ELR (cell line): ENCODE measurements at places on chromosomes 7 and 10.

- peak; percentile 84 for DNase-seq
Measured at GRCh38 chr7:45923290-45923689, 2.2 kb upstream of the IGFBP3 start.

GRCh38 chr10:12448729-12449391, 99.5 kb downstream of the CAMK1D start:
- peak; percentile 86 for DNase-seq

- peak; percentile 16 for DNase-seq
Measured at GRCh38 chr7:21426286-21427181, 1.3 kb upstream of the SP4 start.

- no peak for DNase-seq
Measured at GRCh38 chr7:108291791-108292440, 161.8 kb upstream of the LAMB4 start.

GRCh38 chr10:110759523-110759922, 112.2 kb upstream of the PDCD4 start:
- no peak for DNase-seq

- peak; percentile 88 for DNase-seq
Measured at GRCh38 chr7:66099551-66100407, 14.9 kb upstream of the CRCP start.

- no peak for DNase-seq
Measured at GRCh38 chr10:75499556-75500160, 68.2 kb downstream of the LRMDA start.

DNA sequence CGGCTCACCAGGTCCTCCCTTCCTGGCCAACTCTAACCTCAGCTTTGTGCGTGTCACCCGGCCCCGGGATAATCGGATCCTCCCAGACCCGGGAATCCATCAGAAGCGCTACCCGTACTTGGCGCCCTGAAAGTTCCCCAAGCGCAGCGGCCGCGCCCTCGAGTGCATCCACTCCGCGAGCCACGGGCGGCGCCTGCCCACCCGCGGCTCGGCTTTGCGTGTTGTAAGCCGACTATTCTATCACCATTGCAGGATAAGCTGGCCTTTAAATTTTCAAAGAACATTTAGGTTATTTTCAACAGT, 35.7 kb upstream of the EBLN1 start:
- DNase-seq, result no peak
